Brain pericyte (primary cell): ENCODE measurements at places on chromosomes 3 and 15.

GRCh38 chr3:188248036-188248561 is 94.1 kb downstream of the LPP start:
- no peak for DNase-seq

DNA sequence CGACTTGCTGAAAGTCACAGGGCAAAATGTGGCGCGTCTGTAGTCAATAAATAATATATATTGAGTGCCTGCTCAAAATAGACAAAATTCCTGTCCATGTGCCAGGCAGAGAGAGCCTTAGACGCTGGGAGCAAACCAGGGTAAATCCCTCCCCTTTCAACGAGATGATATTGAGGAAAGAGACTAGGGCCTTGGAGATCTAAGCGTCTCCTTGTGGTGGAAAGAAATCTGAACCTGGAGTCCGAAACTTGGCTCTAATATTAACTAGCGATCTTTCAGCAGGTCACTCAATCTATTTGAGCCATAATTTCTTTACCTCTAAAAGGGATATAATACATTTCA is 348 bp upstream of the DPP8 start:
- DNase-seq = no peak

- no peak for DNase-seq
Measured at GRCh38 chr15:90217671-90218394, 15.9 kb downstream of the CIB1 start.

- DNase-seq = no peak
Measured at GRCh38 chr3:159787794-159788205, 200.8 kb upstream of the IL12A start.

- no peak for DNase-seq
Measured at GRCh38 chr15:65659502-65660052, 37.8 kb downstream of the SLC24A1 start.

- no peak for DNase-seq
Measured at GRCh38 chr3:43153216-43154083, 47.6 kb upstream of the POMGNT2 start.

GRCh38 chr3:156761713-156762451 is 64.3 kb upstream of the LEKR1 start:
- no peak for DNase-seq

DNA sequence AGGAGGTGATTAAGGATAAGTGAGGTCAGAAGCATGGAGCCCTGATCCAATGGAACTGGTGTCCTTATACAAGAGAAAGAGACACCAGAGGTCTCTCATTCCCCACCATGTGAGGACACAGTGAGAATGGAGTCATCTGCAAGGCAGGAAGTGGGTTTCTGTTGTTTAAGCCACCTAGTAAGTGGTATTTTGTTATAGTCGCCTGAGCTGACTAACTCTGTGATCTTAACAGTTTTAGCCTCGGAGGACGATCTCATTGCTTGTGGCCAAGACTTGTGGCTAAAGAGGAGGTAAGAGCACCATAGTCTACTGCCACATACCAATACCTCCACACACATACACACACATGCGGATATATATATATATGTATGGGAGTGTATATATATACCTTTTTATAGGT is 73.8 kb downstream of the MCTP2 start:
- DNase-seq = no peak

DNA sequence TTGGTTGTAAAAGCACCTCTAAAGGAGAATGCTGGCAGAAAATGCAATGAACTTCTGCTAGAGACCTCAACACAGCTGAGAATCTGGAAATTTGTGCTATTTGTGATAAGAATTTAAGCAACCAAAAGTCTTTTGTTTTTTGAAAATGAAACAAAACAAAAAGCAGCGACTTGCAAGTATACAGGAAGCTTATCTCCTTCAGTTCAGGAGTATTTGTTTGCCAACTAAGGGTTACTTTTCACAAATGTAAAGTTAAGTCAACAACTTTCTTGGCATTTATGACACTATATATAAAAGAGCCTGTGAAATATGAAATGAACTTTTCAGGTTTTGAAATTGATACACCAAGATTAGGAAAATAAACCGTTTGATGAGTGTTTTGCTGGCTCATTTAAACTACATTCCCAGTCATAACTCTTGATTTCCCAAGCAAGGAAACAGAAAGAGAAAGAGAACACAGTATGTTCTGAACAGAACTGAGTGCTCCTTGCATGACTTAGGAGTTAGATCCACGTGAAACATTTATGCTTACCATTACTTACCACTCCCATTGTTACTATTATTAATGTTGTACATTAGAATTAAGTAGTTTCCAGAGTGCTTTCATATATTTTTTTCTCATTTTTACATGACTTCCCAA is 92.3 kb upstream of the COL8A1 start:
- no peak for DNase-seq

- DNase-seq = no peak
Measured at GRCh38 chr3:109679664-109680063, 342.3 kb upstream of the DPPA4 start.

GRCh38 chr3:196524527-196524926 is 9.4 kb upstream of the SMCO1 start:
- no peak for DNase-seq

- DNase-seq = no peak
Measured at GRCh38 chr3:17942856-17943255, 200.4 kb upstream of the TBC1D5 start.

DNA sequence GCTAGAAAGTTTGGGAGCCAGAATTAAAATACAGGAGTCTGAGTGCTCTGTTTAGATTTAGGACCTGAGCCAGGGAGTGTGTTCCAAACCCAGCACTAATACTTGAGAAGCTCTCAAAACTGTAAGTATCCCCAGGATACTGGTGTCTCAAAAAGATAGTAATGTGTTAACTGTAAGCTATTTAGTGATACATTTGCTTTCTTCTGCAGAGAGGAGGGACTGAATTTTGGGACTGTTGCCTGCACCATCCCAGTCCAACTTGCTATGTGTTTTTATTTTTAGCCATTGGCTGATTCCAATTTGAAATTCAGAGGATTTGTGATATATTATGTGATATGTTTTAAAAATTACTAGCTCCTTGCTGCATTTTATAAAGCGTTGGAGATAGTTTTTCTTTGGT is 31.5 kb downstream of the UBE2E1 start:
- no peak for DNase-seq

DNA sequence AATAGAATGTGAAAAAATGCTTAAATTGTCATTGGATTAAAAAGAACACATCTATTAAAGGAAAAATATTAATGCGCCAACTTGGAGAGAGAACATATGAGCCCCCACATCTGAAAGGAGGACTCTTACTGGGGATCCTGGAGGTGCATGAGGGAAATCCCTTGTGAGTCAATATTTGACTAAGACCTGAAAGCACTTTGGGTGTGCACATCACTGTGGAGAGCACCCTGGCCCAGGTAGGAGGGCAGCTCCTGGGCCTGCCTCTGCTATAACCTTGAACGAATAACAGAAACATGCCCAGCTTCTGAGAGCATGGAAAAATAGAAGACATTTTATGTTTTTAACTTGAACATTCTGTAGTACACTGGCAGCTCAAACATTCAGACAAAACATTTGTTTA is 199.8 kb downstream of the GAP43 start:
- no peak for DNase-seq

DNA sequence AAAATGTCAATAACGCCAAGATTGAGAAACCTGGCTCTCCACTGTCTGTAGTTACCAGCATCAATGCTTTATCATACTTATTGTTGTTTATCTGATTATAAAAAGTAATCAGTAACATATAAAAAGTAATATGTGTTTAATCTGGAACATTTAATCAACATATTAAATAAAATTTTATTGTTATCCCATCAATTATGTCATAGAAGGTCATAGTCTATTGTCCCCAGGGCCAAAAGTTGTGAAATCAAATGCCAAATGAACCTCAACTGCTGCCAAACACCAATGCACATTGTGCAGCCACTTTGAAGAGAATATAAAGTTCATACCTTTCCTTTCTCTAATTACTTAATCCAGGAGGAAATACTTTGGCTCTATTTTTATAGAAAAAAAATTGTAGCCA is 106.6 kb downstream of the EOMES start:
- DNase-seq = no peak

GRCh38 chr15:92908713-92909057 is 8.6 kb downstream of the CHD2 start:
- no peak for DNase-seq

DNA sequence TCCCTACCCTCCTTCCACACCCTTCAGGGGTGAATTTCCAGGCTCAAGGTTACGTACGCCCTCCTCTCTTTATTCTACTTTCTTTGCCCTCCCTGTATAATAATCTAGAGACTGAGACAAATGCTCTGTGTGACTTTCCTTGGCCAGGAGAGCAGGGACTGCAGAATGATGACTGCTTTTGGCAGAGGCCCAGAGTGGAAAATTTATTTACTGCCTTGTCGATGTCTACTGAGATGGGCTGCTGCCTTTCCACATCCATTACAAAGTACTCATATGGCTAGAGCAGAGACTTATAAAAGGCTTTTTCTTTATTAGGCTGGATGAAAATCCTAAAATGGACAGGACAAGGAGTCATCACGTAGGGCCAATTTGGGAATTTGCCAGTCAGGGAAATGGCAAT is 576.2 kb downstream of the TUSC7 start:
- DNase-seq = no peak

GRCh38 chr3:11582191-11582968 is 61.3 kb downstream of the VGLL4 start:
- peak; percentile 90 for DNase-seq

DNA sequence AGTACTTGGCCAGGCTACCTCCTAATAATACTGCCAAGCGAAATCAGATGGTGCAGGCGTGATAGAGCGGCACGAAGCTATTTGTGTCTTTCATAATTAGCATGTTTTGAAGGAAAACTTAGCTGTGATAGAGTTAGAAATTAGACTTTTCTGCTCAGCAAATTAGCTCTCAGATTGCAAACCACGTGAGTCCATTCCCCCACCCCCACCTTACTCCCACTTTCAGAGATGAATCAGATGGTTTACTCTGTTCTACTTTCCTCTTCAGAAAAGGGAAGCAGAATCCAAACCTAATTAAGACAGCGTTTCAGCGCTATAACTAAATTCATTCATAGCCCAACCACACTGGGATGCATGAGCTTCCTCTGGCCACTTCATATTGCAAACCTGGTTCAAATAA is 214.6 kb downstream of the SLCO3A1 start:
- DNase-seq = no peak

GRCh38 chr3:52773361-52774065 is 2.8 kb upstream of the NEK4 start:
- DNase-seq = no peak

DNA sequence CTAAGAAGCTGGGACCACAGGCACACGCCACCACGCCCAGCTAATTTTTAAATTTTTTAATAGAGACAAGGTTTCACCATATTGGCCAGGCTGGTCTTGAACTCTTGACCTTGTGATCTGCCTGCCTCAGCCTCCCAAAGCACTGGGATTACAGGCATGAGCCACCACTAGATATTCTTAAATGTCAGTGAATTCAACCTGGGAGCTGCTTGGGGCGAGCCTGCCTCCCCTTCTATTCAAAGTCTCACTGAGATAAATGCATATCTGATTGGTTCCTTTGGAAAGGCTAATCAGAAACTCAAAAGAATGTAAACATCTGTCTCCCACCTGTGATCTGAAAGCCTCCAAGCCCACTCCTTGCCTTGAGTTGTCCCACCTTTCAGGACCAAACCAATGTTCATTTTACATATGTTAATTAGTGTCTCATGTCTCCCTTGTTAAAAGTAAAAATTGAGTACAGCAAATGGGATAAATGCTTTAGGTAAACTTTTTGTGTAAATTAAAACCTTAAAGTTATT is 15.0 kb downstream of the CYP11A1 start:
- DNase-seq = no peak

DNA sequence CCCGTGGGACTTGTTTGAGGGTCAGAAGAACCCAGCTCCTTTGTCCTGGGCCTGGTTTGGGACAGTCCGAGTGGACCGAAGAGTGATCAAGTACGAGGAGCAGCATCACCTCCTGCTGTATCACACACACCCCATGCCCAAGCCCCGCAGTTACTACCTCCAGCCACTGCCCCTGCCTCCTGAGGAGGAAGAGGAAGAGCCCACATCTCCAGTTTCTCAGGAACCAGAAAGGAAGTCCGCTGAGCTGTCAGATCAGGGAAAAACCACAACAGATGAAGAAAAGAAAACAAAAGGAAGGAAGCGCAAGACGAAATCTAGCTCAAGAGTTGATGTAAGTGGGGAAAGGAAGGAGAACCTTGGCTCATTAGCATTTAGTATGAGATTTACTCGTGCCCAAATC is 3.3 kb upstream of the P2RY12 start:
- no peak for DNase-seq

DNA sequence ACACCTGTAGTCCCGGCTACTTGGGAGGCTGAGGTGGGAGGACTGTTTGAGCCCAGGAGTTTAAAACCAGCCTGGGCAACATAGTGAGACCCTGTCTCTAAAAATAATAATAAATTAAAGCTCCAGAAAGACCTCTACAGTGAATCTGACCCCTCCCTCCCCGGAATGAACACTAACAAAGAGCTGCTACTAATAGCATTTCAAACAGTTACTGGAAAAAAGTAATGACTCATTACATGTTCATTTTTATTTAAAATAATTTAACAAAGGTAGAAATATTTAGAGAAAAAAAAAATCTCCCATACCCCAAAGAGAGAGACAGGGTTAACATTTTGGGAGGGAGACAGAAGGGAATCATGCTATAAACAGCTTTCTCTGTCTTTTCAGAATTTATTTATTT is 2.2 kb upstream of the UBA3 start:
- no peak for DNase-seq
